ENCODE measurements at places on chromosomes 7 and 10.
A peak's percentile ranks its signal among the peaks of the same experiment; 100 is the strongest.

GRCh38 chr10:93993782-93994437 is at the start of gene PLCE1:
TSS of gene PLCE1 (plus strand) at chr10:93993931. CDS start at chr10:94031047, 37,116 bp downstream.
- DNase-seq, result peak; percentile 49

DNA sequence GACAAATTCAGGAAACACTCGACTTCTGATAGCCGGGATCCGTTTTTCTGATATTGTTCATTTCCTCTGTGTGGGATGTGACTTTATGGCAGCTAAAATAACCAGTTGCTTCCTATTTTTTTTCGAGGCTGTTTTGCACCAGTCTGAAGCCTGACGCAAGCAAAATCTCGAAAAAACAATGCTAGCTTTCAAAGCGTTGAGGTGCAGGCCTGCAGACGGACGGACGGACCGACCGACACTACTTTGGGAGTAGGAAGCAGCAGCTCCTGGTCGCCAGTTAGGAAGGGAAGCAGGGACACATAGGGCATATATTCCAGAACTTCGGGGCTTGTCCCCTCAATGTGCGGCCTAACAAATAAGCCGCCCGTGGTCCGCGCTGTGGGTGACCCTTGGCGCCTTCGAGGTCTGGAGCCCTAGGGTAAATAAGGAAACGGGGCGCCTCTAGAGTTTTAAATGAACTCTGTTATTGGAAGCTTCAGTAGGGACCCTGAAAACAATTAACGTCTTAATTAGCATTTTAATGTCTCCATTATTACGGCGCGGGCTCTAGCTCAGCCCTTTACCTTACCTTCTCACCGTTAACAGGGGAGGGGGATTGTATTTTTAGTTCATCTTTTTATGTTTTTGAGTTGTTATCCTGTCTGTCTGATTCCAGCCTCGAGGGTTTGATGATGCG is 1.3 kb downstream of the HHEX start:
- peak; percentile 4 for DNase-seq

DNA sequence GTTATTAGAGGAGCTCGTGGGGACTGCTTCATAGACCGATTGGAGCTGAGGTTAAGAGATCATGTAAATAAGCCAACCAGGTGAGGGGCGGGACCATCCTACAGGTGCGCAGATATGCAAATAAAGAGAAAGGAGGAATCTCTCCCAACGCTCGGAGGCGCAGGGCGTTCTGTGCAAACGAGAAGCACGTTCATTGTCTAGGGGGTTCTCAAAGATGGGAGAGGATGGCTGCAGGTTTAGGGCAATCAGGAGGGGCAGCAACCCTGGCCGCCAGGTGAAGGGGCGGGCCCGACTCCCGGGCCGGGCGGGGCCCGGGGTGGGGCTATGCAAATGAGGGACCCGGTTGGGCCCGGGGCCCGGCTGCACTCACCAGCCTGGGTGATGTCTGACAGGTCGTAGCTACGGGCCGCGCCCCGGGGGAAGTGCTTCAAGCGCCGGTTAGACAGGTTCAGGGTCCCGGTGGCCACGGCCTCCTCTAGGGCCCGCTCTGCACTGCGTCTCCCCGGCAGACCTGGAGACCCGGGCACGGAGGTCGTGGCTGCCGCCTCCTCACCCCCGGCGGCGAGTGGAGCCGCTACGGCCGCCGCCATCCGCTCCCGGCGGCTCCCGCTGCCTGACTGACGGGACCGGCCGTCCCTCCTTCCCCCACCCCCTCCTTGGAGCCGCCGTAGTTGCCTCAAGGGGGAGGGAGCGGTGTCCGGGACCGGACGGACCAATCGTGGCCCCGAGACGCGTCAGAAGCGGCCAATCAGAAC is at the start of gene LRCH4:
Gene LRCH4 (minus strand): TSS at position 619 of the 755 bp plus-strand sequence. CDS start 29 bp downstream, at position 590.
- DNase-seq, result no peak

DNA sequence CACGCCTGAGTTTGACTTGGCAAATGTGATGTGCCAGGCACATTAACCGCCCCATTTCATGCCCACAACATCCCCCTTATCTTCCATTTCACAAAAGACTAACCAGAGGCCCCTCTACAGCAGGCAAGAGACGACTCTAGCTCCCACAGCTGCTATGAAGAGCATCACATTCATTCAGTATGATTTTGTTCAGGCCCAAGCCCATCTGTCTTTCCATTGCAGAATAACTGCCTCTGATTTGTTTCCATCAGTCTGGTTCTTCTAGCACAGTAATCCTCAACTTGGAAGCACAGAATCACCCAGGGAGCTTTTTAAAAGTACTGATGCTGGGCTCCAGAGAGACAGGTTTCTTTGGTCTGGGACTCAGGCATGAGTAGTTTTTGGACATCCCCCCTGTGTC is 169.7 kb downstream of the NEURL1 start:
- DNase-seq, result no peak

DNA sequence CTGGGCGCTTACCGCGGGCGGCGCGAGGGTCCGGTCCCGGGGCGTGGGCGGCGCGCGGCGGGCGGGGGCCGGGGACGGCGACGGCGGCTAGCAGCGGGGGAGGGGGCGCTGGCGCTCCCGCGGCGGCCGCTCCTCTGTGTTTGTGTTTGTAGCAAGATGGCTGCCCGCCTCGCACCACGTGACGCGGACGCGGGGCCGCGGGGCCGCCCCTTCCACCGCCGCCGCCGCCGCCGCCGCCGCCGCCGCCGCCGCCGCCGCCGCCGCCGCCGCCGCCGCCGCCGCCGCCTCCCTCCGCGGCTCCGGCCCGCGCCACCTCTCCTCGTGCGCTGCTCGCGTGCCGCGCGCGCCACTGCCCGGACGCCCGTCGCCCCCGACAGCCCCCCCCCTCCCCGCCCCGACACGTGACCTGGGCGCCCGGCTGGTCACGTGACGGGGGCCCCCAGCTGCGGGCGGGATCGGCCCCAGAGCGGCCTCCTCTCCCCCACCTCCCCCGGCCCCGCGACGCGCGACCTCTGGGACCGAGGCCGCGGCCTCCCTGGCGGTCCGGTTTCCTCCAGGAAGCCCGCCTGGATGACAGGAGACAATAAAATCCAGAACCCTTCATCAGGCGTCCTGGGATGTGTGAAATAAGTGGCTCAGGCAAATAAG is at the start of gene GIGYF1:
Gene GIGYF1 (minus strand): TSS at position 153 of the 648 bp plus-strand sequence. CDS start 6,012 bp downstream, outside the sequence.
- peak; percentile 58 for DNase-seq

DNA sequence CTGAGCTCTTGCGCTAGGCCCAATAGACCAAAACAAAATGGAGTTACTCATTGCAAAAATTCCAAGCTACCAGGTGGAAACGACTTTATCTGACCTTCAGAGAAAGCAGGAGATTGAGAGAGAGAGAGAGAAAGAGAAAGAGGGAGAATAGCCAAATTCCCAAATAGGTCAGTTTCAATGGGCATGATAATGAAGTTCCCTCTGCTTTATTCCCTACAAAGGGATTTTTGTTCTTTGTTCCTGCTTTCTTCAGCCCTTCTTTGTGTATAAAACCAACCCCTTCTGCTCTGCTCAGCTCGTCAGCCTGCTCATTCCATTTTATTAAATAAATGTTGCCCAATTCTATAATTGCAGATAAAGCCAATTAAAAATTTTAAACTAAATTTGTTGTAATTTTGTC is 45.0 kb upstream of the GPR37 start:
- DNase-seq, result no peak

- no peak for DNase-seq
Measured at GRCh38 chr10:120367341-120367740, 89.7 kb upstream of the PLPP4 start.

GRCh38 chr7:44797329-44798258 is 1.1 kb downstream of the PPIA start:
- peak; percentile 59 for DNase-seq

- no peak for DNase-seq
Measured at GRCh38 chr7:159094023-159094740, 50.5 kb downstream of the VIPR2 start.

- no peak for DNase-seq
Measured at GRCh38 chr10:13352519-13352918, 4.4 kb upstream of the SEPHS1 start.

GRCh38 chr7:159022238-159022993 is 122.3 kb downstream of the VIPR2 start:
- no peak for DNase-seq

DNA sequence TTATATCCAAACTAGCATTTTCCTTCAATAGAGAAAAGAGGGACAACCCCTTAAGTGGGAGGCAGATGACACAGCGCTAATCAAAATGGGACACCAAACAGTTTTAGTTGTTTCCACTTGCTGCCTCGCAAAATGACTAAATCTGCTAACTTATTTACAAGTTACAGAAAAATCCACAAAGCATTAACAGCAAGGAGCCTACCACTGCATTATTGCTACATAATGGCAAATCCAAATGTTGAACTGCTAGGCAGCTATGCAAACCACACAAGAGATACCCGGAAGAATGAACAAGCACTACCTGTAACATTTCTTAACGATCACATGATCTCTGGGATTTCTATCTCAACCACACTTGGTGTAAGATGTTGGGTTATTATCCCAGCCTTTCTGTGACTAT is 96.7 kb downstream of the SFMBT2 start:
- DNase-seq, result no peak

- no peak for DNase-seq
Measured at GRCh38 chr10:11295492-11295891, 277.8 kb downstream of the CELF2 start.

GRCh38 chr10:102919246-102919959 is 1.3 kb downstream of the CNNM2 start:
- DNase-seq, result peak; percentile 5

- no peak for DNase-seq
Measured at GRCh38 chr7:24701261-24702235, 55.7 kb downstream of the GSDME start.

GRCh38 chr10:34358729-34359434 is 456.2 kb downstream of the PARD3 start:
- DNase-seq, result no peak

DNA sequence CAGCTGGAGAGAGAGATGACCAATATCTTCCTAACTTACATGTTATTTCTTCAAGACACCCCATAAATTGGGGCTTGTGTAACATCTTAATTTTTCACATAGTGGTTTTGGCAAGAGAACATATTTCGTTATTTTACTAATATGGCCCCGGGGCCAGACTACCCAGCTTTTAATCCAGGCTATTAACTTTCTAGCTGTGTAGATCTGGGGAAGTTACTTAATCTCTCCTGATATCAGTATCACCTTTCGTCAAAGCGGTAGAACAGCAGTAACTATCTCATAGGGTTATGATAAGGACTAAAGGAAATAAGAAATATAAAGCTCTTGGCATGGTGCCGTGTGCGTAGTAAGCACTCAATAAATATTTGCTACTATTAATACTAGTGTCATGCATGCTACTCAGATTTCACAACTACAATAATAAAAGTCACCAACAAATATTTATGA is 71.6 kb upstream of the LYZL1 start:
- DNase-seq, result no peak

Measured in neural crest cell (in vitro differentiated cells).